ENCODE measurements at places on chromosomes 13 and 19.

DNA sequence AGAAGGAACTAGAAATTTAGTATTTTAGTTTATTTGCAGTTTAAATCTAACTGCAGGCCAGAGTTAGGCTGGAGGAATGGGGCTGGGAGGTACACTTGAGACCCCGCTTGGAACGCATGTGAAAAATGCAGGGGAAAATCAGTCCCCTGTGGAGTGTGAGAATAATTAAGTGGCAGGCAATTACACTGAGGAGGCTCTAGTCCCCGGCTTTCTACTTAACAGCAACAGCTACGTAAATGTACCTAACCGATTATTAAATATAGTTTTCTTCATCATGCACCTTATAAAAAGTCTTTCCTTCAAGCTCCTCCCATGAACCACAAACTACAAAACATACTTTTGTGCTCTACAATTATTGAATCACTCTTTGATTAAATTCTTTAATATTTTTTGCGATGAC is 804 bp downstream of the ZNF708 start:
- no peak for DNase-seq

GRCh38 chr19:38145623-38146022 is 78.4 kb downstream of the DPF1 start:
- no peak for DNase-seq

- DNase-seq = no peak
Measured at GRCh38 chr13:97583907-97584497, 150.0 kb downstream of the RAP2A start.

- no peak for DNase-seq
Measured at GRCh38 chr13:51683597-51683996, 99.3 kb downstream of the WDFY2 start.

GRCh38 chr13:32581177-32581786 is 5.0 kb upstream of the PDS5B start:
- DNase-seq = no peak

DNA sequence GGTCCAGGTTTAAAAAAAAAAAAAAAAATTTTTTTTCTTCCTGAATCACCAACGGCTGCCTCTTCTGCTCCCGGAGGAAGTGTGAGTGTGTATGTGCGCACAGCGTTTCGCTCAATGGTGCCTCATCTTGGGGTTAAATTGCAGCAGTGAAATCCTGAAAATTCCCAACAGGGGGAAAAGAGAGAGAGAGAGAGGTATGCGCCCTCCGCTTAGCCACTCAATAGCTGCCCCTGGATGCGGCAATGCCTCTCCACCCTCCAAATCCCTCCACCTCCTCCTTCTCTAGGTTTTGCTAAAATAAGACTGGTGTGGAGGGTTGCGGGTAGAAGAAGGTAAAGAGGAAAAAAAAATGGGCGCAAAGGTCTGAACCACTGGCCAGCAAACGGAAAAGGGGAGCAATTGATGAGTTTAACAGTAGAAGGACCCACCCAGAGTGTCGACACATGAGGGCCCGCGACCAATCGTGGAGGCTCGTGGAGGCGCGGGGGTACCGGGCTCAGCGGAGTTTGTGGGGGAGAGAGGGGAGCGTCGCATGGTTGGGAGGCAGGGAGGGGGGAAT is 853 bp upstream of the CACNA1A start:
- no peak for DNase-seq

DNA sequence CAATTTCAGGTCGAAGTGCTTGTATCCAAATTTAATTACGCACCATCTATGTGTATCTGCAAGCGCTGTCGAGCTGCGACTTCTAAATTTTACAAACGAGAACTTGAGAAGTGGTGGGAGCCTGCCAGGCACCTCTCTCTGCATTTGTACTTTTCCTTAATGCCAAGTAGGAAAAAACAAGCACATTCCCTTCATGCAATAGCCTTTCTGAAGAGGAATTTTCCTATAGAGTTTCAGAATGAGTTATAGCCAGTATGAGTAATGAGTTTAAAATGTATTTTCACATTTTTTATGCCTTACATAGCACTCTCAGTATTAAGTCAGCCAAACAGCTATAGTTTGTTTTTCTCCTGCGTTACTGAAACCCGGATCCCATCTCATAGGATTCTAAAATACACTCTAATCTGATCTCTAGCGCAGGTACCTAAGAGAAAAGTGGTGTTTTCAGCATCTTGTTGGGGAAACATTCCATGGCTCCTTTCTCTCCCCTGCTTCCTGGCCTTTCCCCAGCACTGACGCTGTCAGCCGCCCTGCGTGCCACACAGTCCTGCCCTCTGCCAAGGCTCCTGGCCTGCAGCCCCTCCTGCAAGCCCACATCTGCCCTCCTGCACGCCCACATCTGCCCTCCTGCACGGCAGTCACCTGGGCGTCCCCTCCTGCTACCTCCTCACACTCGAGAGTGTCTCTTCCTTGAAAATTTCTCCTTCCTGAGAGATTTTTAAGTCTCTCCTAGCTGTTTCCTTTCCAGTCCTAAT is 526.9 kb downstream of the MYO16 start:
- no peak for DNase-seq

GRCh38 chr13:34779171-34779570 is 162.9 kb upstream of the NBEA start:
- DNase-seq = no peak

DNA sequence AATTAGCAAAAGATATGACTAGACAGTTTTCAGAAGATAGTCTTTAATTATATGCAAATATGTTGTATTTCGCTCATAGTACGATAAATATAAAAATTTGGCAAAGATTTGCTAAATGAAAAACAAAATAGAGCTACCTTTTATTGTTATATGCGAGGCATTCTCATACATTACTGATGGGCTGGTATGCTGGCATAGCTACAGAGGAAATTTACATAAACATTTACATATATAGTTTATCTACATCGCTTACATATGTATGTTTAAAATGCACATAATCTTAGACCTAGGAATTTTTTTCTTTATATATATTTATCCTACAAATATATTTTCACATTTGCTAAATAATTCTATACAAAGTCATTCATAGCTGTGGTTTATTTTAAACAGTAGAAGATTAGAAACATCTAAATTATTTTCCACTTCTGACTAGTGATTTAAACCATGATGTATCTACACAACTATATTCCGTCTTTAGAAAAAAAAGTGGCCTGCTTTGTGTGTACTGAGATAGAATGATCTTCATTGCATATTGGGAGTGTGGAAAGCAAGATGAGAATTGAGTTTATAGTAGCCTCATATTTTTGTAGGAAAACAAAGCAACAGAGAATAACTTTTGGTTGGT is 1345.0 kb upstream of the SLC10A2 start:
- DNase-seq = no peak

GRCh38 chr19:16945364-16945714 is 56.5 kb downstream of the F2RL3 start:
- DNase-seq = no peak

- DNase-seq = no peak
Measured at GRCh38 chr19:38733241-38733492, 11.1 kb downstream of the CAPN12 start.

- DNase-seq = no peak
Measured at GRCh38 chr19:45782820-45783785, 813 bp upstream of the DMPK start.

DNA sequence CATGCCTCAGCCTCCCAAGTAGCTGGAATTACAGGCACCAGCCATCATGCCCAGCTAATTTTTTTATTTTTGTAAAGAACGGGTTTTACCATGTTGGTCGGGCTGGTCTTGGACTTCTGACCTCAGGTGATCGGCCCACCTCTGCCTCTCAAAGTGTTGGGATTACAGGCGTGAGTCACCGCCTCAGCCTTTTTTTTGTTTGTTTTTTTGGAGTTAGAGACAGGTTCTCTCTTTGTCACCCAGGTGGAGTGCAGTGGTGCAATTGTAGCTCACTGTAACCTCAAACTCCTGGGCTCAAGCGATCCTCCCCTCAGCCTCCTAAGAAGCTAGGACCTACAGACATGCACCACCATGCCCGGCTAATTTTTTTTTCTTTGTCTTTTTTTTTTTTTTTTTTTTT is 15.6 kb upstream of the NOTCH3 start:
- DNase-seq = no peak

- no peak for DNase-seq
Measured at GRCh38 chr13:20815464-20815863, 41.7 kb upstream of the EEF1AKMT1 start.

DNA sequence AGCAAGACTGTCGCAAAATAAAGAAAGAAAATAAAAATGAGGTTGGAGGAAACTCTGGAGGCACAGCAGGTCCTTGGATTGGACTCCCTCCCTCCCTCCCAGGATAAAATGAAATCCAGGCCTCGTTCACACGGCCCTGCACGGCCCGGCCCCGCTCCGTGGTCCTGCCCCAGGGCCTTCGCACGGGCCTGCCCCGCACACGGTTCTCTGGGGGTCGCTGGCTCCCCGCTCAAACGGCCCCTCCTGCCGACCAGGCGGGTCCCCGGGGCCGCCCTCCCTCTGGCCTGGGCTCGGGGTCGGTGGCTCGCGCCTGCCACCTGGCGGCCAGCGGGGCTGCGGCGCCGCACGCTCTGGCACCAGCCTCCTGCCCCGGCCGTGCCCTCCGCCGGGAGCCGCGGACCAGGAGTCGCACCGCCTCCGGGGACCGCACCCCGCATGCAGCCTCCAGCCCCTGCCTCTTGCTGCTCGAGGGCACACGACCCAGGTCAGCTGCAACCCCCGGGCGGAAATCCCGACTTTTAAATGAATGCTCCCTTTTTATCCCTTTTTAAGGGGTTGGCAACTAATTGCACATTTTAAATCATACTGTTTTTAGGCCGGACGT is 1.5 kb upstream of the WDR18 start:
- DNase-seq = peak; percentile 69

GRCh38 chr13:96191367-96191766 is 101.5 kb downstream of the HS6ST3 start:
- DNase-seq = no peak

- no peak for DNase-seq
Measured at GRCh38 chr19:45717983-45718650, 12.6 kb downstream of the FBXO46 start.

GRCh38 chr13:44703371-44703770 is 127.2 kb upstream of the TSC22D1 start:
- DNase-seq = no peak

DNA sequence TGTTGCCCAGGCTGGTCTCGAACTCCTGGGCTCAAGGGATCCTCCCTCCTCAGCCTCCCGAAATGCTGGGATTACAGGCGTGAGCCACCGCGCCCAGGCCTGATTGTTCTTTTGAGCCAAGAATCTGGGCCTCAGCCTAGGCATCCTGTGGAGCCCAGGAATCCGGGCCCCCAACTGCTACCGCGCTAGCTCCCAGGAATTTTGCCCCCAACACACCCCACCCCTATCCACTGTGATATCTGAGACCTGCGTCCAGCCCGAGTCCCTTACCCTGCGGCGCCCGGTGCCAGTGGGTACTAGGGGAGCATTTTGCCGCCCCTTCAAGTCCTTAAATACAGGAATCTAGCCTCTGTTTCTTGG is 838 bp upstream of the MYADM start:
- no peak for DNase-seq

DNA sequence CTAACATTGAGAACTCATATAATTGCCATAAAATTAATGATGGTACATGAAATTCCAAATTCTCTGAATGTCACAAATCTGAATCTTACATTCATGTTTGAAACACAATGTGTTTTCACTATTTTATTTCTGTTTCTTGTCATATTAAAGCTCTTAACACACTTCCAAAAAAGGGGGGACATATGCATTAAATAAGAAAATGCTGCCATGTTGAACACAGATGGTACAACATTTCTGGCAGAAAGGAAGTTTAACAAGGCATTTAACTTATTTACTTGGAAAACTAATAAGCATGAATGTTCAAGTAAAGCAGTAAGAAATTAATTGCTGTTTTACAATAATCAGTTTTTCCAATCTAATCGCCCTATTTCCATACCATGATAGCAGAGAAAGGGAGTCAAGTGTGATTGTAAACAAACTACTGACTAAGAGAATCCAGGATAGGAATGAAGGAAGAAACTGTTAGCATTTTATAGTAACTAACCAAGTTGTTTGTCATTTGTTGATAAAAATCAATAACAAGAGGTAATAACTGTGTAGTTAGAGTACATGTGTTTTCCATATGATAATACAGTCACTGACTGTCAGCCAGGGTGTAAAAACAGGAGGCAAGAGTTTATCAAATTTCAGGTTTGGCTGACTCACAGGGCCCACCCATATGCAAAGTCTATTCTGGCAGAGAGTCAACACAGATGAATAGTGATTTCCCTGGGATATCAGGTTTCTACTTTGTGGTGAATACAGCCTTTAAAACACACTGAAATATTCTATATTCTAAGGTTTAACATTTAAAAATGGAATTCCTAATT is 5.7 kb upstream of the FOXO1 start:
- no peak for DNase-seq

- DNase-seq = no peak
Measured at GRCh38 chr13:109146912-109147647, 517.7 kb downstream of the MYO16 start.

DNA sequence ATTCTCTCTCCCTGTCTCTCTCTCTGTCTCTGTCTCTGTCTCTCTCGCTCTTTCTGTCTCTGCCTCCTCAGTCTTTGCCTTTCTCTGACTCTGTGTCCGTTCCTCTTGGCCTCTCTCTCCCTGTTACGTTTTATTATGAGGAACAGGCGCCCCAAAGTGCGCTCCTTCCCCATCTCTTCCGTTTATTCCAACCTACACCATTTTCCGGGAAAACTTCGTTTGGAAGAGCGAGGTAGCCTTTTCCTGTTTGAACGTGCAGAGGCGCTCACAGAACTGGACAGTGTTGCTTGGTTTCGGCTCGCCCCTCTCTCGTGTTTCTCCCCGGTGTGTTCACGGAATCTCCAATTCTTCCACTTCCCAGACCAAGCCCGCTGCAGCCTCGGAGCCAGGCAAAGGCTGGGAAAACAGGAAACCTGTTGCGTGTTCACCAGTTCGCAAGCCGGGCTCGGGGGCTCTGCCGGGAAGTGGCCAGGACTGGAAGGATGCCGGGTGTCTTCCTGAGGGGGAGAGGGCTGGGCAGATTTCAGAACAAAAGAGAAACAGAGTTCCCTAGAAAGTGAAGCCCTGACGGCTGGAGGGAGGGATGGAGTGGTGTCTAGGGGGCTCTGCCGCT is 605 bp downstream of the TMEM255B start:
- no peak for DNase-seq

GRCh38 chr19:6450166-6450565 is 9.4 kb downstream of the SLC25A23 start:
- no peak for DNase-seq

DNA sequence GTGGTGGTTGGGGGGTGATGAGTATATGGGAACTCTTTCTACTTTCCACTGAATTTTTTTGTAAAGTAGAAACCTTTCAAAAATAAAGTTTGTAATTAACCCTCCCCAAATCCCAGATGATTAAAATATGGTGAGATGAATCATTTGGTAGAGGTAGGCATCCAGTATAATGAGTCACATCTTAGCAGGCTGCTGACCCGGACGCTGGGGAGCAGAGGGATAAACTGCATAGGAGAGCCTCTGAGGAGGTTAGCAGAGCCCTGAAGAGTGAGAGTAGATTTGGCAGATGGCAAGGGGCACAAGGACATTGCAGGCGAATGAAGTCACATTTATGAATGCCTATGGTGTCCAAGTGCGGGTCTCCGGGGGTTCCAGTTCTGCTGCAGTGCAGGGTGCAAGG is 293.8 kb downstream of the FGF9 start:
- no peak for DNase-seq
